Stimulated activated effector memory CD8-positive, alpha-beta T cell treated with anti-CD3 and anti-CD28 coated beads, Interleukin-12 subunit alpha, Interleukin-12 subunit beta, amount 100 ng/mL, for 72 hours (primary cell): ENCODE measurements at places on chromosomes 5 and 9.

GRCh38 chr5:176578391-176578808, 29.3 kb downstream of the CDHR2 start:
- DNase-seq, result no peak

GRCh38 chr9:90860382-90860781, 58.8 kb downstream of the SYK start:
- DNase-seq, result no peak

DNA sequence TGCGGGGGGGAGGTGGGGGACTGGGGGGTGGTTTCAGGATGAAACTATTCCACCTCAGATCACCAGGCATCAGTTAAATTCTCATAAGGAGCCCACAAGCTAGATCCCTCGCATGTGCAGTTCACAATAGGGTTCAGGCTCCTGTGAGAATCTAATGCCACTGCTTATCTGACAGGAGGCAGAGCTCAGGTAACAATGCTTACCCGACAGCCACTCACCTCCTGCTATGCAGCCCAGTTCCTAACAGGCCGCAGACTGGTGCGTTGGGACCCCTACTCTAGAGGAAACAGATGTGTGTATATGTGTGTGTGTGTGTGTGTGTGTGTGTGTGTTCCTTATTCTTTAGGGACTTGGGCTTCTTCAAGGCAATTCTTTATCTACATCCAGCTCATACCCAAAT, 352.3 kb upstream of the CCNH start:
- DNase-seq, result no peak

DNA sequence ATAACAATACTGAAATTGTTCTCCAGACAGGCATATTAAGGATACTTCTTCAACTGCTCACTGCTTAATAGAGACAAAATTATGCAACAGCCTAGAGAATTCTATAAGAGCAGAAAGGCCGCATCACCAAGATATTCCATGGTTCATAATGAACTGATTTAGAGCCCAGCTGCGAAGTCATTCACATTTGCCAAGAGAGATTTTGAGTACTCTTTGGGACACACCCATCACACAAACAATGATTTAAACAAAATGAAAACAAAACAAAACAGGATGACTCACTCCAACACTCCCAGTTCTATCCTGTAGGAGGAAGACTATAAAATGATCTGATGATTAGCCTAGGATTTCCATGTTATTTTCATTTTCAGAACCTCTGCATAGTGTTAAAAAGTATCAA, 145.7 kb upstream of the GNA14 start:
- no peak for DNase-seq

DNA sequence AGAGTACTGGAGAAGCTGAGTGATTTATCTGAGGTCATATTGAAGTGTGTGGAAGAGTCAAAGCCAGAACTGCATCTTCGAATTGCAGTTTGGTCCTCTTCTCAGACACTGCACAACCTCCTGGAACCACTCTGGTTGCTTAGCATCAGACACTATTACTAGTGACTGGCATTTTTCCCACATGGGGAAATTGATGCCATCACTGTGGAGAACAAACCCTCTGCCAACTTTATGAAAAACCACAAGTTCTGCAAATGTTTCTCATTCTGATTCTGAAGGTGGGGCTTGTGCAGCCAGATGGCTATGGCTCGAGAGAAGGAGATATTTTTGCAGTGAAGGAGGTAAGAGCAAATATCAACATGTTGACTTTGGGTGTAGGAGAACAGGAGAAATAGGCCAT, 67.2 kb downstream of the KCTD16 start:
- DNase-seq, result no peak

DNA sequence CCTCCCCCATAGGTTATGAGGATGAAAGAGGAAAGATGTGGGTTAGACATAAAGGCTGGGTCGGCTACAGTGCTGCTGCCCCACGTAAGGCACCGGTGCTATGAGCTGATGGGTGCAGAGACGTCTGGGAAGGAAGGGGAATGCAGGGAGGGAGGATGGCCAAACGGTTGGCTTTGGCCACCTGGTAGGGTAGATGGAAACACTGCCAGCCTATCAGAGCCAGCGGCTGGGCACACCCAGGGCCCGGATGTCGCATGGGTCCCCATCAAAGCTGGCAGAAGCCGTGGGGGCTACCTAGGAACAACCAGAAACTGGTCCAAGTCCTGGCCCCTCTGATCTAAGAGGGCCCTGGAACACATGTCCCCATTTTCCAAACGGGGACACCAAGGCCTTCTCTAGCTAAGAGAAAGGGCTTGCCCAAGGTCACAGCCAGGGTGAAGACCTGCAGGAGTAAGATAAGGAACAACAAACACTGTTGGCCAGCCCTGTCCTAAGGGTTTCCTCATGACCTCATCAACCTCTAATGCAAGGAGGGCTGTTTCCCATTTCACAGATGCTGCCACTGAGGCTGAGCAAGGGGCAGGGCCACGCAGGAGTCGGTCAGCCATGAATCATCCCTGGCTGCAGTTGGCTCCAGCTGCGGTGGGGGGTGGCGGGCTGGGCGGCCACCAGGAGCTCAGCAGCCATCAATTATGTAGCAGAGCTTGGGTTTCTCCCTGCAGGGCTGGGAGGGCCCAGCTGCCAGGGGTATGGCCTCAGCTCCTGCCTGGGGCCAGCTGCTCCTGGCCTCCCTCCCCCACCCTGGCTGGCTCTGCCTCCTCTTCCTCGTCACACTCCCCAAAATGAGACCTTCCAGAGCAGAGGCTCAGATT, 4.9 kb downstream of the SH3GLB2 start:
- no peak for DNase-seq

DNA sequence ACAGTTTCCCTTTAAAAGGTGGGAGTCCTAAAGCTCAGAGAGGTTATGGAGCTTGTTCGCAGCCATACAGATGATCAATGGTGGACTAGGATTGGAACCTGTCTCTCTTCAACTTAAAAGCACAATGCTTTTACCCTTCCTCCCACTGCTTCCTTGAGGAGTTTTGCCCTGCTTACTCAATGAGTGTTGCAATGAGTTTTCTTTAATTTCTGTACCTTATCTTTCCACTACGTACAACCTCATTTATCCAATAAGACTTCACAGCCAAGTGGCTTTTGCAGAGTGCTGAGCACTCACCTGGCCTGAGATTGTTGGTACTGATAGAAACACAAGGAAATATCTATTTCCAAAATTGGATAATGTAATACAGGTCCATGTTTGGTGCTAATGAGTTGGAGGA, 64.7 kb upstream of the ANKRD55 start:
- no peak for DNase-seq

DNA sequence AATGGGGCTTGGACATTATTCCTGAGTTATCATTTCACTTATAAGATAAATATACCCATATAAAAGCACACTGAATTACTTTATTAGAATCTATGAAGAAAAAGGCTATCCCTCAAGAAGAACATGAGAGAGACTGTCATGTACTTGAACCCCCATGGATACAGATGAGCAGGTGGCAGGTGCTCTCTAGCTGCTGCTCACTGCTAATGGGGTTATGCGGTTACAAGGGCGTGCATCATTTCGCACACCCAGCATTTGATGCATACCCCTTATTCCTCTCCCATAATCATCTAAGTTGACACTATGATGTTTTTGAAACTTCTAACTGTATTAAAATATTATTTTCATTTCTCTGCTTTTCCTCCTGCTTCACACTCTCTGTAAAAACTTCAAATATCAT, 16.4 kb downstream of the ITK start:
- no peak for DNase-seq

- DNase-seq, result no peak
Measured at GRCh38 chr5:133030343-133031005, 4.1 kb upstream of the ZCCHC10 start.

DNA sequence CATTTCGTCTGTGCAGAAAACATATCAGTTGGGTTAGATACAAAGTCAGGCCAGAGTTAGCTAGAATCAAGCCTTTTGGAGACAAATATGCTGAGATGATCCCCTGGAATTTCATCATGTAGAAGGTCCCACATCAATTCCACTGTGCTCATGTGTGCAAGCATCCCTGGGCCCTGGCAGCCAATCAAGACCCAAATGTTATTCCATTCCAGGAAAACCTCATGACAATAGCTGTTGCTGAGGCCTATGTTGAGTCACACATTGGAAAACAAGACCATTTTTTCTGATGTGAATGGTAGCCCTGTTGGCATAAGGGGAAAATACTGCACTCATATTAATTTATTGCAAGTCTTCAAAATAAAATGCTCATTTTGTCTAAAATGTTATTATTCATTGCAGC, 11.5 kb downstream of the SPOCK1 start:
- DNase-seq, result no peak
